ENCODE measurements at places on chromosomes 7 and 10.

DNA sequence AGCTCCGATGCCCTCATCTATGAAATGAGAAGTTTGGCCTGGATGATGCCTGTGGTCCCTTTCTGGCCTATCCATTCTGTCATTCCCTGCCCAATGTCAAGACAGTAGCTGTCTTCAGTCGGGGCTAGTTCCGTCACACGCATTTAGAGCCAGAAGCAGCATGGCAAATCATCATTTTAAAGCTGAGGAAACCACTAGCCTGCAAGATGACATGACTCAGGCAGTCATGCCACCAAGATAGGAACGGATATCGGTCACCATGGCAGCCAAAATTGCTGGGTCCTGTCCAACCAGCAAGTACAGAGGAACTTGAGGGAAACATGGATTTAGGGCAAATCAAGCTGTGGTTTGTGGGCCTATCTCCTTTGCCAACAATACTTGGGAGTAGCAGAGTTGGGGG lies 64.5 kb upstream of the MRLN start:
- no peak for DNase-seq

- DNase-seq: no peak
Observed at GRCh38 chr10:133013463-133013862, 71.1 kb upstream of the CFAP46 start.

DNA sequence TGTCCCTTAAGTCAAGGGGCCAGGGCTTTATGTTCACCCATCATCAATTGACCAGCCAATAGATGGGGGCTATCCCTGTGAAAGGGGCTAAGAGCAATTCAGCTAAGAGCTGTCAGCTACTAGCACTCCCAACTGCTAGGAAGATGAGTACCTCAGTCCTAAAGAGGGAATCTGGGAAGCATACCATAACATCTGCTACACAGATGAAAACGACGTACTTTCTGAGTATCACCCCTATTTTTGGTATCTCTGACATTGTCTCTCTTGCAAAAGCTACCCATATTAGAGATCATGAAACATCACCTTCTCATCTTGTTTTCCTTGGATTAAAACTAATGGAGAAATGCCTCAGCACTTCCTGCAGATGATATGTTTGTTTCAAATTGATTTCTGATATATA lies 7.5 kb upstream of the SMNDC1 start:
- no peak for DNase-seq

DNA sequence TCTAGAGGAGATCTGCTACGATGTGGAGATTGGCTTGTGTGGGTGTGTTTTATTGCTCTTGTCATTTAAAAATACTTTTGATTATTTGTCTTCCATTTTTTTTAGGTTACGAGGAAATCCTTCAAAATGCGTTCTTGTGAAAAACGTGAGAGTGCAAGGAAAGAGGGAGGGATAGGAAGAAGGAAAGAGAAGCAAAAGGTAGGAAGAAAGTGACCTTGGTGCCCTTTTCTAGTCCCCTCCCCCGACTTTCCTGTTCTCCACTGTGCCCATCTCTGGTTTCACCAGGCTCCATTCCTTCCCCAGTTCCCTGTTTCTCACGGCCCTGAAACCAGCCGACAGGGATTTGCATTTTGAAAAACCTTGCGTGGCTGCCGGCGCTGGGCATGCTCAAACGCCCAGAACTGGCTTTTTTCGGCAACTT lies 506 bp upstream of the GNAI1 start:
- DNase-seq: no peak

- peak; percentile 62 for DNase-seq
Observed at GRCh38 chr10:70145666-70146488, 623 bp downstream of the TYSND1 start.

- no peak for DNase-seq
Observed at GRCh38 chr7:112707655-112708054, 82.5 kb downstream of the TMEM168 start.
